OCI-M1 (cell line): ENCODE measurements at places on chromosomes 2 and 18.

DNA sequence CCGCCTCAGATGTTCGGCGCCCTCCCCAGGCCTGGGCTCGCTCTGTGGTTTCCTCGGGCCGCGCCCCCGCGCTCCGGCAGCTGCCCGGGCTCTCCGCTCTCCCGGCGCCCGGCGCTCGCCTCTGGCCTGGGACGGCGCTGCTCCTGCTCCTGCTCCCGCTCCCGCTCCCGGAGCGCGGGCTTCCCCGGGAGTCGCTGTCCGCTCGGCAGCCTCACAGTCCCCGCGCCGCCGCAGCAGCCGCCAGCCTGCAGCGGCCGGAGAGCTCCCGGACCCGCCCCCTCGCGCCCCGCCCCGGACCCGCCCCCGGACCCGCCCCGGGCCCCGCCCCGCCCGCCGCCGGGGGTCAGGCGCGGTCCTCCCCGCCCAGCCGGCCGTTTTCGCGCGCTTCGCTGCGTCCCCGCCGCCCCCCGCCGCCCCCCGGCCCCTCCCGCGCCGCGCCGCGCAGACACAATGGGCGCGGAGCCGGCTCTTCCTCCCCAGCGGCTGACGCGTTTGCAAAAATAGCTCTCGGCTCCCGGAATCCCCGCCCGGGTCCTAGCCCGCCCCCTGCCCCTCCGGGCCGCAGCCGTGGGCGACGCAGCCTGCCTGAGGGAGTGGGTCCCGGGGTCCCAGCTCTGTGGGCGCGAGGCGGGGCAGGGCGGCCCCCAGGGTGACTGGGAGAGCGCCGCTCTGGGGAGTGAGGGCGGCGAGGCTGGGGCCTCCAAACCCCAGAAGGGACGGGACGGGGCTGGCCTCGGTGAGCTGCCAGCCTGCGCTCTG is at the start of gene ARL4C:
TSS of gene ARL4C (minus strand) at position 247 of the 759 bp plus-strand sequence. CDS start 495 bp downstream, outside the sequence.
- no peak for DNase-seq

DNA sequence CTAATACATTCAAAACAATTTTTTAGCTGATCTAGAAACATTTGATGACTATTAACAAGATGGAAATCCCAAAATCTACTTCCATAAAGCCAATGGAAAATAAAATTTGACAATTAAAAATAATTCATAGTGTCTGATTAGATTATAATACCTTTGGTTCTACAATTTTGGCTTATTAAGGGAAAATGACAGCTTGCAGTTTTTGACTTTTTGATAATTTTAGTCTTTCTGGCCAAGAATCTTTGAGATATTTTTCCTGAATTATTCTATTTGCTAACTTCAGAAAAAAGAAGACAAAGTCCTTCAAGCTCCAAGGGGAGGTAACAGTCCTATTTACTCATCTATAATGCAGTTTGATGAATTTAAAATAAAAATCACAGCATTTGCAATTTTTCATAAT is 39.6 kb downstream of the MSH6 start:
- no peak for DNase-seq

DNA sequence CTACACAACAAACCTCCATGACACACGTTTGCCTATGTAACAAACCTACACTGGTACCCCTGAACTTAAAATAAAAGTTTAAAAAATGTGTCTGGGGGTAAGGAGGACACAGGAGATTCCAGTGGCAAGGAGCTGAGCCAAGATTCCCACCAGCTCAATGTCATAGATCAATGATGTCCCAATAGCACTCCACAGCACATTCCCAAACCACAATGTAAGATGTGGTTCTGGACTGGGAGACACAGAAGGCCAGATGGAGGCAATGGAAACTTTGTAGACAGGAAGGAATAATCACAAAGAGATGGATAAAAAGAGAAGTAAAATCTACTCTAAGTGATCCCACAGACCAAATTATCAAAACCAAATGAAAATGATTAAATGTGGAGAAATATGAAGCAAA is 312.4 kb upstream of the SOX11 start:
- no peak for DNase-seq

DNA sequence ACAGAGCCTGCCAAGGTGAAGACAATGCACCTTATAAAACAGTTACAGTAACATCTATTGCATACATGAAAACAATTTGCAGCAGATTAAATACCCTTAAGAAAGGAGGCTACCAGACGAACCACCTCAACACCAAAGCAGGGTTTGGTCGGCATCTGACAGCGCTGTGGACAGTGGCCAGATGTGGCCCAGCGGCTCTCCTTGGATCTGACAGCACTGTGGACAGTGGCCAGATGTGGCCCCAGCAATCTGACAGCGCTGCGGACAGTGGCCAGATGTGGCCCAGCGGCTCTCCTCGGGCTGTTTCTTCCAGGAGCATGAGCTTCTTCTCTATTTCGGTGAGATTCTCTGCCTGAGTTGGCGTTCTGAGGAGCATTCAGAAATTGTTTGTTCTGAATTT is 211.6 kb downstream of the ANKRD30B start:
- DNase-seq, result no peak

GRCh38 chr2:181841079-181841478 is 50.5 kb upstream of the ITPRID2 start:
- DNase-seq, result no peak

DNA sequence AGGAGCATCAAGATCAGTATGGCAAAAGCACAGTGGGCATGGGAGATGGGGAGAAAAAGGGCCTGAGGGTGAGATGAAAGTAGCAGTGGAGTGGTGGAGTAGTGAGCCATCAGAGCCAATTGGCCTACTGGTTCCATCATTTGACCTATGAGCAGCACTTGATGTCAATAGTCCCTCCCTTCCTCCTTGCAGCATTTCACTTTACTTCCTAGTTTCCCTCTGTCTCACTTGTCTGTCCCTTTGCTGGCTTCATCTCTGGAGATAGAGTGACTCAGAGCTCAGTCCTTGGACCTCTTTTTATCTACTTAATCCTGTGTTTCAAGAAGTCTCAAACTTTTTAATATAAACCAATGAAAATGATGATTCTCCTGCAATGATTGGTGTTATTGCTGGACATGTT is 32.1 kb downstream of the FBXO48 start:
- DNase-seq, result peak; percentile 81

DNA sequence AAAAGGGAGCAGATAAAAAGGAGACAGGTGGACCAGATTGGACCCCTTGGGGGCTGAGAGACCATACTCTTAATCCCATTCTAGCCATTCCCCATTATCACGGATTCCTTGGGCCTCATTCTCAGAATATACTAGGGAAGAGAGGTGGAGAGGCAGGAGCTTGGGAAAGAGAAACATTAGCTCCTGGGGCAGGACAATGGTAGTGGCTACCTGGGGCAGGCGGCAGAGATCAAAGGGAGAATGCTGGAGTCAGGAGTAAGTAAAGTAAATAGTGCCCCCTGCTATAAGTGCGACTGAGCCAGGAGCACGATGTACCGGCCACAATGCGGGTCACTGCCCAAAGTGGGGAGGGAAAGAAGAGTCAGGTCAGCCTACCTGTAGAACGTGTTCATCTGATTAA is 20.4 kb upstream of the IHH start:
- no peak for DNase-seq

GRCh38 chr2:170307052-170307451 is 129.1 kb downstream of the MYO3B start:
- no peak for DNase-seq

GRCh38 chr18:63146828-63147409 is 172.7 kb downstream of the BCL2 start:
- DNase-seq, result no peak

DNA sequence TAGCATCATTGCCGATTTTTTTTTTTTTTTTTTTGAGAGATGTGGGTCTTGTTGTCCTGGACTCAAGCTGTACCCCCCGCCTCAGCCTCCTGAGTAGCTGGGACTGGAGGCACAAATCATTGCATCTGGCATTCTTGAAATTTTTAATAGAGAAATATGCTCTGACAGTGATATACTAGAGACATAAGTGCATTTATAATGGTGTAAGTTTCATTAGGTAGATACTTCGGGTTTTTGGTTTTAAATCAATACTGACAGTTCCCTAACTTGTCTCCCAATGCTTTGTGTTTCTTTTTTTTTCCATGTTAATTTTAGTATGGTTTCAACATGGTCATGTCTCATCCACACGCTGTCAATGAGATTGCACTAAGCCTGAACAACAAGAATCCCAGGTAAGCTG is 138.7 kb downstream of the PRPF40A start:
- no peak for DNase-seq

GRCh38 chr2:99469394-99469793 is 20.4 kb downstream of the REV1 start:
- DNase-seq, result no peak

- DNase-seq, result no peak
Measured at GRCh38 chr2:148604927-148605326, 39.6 kb upstream of the EPC2 start.

DNA sequence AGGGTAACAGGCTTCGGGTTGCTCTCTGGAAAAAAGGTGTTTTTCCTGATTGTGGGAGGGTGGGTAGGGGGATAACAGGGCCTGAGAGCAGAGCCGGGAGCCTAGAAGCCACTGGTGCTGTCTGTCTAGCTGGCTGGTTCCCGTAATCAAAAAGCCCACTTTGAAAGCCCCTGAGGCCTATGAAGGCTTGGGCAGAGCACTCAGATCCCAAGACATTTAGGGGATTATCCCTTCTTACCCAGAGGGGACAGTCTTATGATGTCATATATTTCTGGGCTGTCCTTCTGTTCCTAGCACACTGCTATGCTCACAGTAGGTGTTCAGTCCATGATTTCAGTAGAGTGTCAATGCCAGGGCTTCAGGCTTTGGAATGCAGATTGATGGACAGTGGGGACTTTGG is 45.1 kb downstream of the CELF4 start:
- no peak for DNase-seq

GRCh38 chr2:85585781-85586105 is 1.5 kb downstream of the VAMP5 start:
- DNase-seq, result peak; percentile 55

GRCh38 chr2:159762075-159762474 is 35.9 kb downstream of the CD302 start:
- no peak for DNase-seq

GRCh38 chr18:49907346-49907929 is 94.1 kb upstream of the ACAA2 start:
- DNase-seq, result no peak

GRCh38 chr2:108535357-108535631 is 1.0 kb downstream of the LIMS1 start:
- DNase-seq, result peak; percentile 57

DNA sequence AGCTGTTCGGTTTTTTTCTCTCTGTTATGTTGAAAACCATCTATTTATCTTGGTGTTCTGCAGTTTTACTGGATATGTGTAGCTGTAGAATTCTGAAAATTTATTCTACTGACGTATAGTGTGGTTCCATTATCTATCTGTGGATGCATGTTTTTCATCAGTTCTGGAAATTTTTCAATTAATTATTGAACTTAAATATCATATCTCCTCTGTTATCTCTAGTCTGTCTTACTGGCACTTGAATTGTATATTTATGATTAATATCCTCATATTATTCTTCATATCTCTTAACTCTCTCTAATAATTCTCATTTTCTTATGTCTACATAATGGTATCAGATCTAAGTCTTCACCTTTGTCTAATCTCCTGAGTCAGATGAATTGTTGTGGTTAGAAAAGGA is 501.7 kb downstream of the STK39 start:
- DNase-seq, result no peak

- no peak for DNase-seq
Measured at GRCh38 chr2:111119822-111120252, 877 bp upstream of the BCL2L11 start.

DNA sequence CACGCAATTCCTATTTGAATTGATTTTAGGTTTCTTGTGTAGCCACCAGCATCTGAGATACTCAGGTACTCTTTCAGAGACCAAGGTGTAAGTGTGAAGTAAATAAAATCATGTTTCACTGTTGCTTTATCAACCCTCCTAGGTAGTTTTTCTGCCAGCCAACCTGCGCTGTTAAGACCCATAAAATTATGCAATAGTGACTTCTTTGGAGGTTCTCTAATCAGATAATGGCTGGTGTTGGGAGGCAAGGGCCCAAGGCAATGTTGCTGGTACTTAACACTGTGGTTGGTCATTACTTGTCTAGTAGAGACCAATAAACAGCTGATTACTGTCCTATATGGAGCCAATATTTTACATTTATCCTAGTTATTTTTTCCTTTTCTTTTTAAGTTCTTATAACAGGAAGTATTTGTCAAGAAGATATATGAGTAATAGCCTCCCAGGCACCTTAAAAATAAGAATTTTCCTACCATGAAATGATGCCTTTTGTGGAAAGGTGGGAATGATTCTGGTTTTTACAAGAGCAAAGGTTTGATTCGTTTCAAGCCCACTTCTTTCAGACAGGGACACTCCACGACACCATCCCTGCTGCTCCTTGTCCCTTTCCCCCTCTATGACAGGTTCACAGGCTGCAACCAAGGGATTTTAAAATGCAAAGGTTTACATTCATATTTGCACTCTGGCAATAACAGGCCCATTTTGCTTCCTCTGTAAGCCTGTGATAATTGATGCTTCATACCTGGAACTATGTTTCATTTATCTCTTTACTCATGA is 259.3 kb downstream of the MEIS1 start:
- DNase-seq, result peak; percentile 0

DNA sequence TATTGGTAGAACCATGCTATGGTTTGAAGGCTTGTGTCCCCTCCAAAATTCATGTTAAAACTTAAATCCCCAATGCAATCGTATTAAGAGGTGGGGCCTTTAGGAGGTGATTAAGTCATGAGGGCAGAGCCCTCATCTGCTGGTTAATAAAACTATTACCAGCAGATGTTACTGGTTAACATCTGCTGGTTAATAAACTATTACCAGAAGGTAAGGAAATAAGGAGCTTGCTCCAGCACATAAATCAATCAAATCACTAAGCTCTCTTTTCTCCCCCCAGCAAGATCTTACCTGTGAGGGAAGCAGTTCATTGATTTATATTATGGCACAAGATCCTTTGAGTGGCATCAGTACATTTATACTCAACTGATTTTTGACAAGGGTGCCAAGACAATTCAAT is 96.9 kb downstream of the AAK1 start:
- no peak for DNase-seq

DNA sequence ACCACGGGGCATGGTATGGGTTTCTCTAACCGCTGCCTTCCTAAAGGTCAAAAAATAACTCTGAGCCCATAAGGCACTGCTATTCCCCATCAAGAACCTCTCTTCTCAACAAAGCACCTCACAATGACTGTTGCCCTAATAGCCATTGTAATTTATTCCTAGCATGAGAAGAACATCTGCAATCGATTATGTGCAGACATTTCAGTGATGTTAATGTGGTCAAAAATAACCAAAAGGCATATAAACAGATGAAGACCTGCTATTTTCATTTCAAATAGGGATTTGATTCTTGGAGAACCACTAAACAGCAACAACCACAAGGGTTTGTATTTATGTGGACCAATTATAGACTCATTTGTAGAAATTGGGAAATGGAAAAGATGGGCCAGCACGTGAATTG is 356.6 kb downstream of the FBXO15 start:
- no peak for DNase-seq

GRCh38 chr2:184729581-184729980 is 131.3 kb downstream of the ZNF804A start:
- no peak for DNase-seq

- peak; percentile 81 for DNase-seq
Measured at GRCh38 chr2:64766841-64767669, 113.3 kb upstream of the SERTAD2 start.

DNA sequence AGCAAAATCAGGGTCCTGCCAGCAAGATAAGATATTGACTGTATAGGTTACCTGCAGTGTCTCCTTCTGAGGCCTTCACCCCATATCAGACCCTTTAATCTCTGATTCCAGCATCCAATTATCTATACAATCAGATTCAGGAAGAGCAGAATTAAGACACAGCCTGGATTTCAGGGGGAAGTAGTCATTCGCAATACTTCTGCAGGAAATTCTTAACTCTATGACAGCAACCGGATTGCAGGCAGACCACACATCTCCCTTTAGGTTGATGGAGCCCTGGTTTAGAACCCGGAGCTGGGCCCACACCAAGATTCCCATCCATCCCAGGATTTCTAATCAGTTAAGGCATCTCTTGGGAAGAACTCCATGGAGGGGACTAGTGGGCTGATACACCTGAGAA is 9.5 kb downstream of the ARL4C start:
- DNase-seq, result no peak
